ENCODE measurements at places on chromosomes 12 and 14.

- DNase-seq = no peak
Measured at GRCh38 chr12:51013441-51013840, 12.7 kb downstream of the SLC11A2 start.

DNA sequence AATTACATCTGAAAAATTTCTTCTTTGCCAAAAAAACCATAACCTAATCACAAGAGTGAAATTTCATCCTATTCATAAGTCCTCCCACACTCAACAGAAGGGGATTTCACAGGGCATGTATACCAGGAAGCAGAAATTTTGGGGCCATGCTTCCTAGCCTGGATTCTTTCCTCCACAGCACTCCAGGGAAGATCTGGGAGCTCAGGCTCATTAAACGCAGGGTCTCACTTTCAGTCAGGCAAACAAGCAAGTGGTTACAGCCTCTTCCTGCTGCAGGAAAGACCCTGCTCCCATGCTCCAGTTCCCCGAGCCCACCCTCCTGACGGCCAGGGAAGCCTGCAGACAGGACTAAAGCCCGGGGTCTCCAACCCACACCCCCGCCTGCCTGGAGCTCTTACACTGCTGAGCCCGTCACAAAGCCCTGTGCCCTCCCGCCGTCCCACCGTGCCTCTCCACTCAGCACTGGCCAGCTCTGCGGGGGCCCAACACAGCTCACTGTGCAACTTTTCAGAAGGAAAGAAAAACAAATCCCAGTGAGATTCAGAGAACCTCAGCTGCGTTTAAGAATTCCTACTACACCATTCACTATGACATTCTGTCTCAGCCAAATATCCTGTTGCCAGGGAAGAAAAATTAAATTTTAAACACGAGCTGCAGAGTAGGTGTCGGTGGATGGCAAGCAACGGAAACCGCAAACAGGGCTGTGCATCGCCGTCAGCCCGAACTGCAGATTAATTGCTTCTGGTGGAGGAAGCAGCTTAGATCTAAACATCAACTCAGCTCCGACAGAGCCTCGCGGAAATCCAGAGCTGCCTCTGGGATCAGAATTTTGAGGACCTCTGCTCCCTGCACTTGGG, 106.7 kb upstream of the SFSWAP start:
- DNase-seq = no peak

GRCh38 chr12:58841058-58841798, 79.1 kb downstream of the LRIG3 start:
- DNase-seq = no peak

- no peak for DNase-seq
Measured at GRCh38 chr14:29168149-29168548, 401.6 kb downstream of the FOXG1 start.

- DNase-seq = no peak
Measured at GRCh38 chr12:123354600-123354999, 10.0 kb downstream of the SBNO1 start.

DNA sequence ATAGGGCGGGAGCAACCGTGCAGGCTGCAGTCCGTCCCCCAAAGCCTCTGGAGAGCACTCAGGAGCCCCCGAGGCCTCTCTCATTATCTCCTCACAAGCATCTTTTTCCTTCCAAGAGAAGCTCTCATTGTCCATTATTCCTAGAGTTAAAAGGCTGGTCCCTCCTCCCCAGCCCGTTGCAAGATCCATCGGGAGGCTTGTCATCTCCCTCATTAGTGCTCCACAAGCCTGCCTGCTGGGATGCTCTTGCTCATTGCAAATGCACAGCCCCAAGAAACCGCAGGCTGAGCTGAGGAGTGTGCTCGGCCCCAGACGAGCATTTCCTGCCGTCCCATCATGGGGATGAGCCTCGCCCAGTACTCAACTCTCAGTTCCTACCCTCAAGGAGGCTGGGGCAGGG, 23.3 kb downstream of the NUAK1 start:
- no peak for DNase-seq

DNA sequence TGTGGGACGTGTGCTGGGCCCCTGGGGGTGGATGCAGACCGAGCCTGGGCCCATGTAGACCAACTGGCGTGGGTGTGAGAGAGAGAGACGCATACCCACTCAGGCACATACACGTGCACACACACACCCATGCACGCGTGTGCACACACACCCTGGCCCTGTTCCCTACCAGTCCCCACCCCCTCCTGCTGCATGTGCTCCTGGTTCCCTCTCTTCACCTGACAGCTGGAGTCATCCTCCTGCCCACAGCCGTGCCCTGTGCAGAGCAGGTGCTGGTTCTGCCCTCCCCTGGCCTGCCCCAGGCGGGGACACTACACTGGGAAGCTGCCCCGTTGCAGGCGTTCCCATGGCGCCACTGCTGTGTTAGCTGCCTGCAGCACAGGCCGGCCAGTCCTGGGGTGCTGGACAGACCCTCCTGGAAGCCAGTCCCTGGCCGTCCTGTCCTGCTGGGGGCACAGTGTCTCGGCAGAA, 18.5 kb downstream of the PACS2 start:
- no peak for DNase-seq

- no peak for DNase-seq
Measured at GRCh38 chr12:6639151-6639801, 3.5 kb upstream of the LPAR5 start.

DNA sequence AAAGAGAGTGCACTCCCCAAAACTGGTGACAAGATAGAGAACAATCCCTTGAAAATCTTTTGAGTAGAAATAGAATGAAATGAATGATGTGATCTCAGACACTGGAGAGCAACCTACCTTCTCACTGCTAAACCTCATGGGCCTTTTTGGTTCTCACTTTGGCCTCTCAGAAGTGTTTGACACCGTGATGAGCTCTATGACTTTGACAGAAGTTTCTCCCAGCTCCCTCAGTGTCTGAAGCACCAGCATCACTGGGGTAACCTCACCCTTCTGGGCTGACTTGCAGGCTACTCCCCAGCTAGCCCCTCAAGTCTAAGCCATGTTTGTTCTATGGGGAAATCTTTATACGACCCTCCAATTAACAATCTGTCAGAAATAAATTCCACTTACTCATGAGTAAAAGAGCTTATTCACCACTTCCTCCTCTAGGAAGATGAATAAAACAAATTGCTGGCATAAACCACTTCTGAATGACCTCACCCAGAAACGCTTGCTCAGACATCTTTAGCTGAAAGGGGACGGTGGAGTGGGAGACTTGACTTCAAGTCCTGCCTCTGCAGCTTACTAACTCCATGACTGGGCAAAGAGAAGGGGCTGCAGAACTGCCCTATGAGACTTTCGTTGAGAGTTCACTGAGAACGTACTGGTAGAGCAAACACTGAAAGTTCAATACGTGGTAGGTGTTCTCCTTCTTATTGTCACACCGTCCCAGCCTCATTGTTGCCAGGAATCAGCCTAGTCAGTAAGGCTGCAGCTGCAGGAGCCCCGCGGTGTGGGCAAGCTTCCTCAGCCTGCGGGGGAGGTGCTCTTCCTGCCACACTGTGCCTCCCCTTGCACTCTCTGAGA, 46.5 kb downstream of the ST8SIA1 start:
- no peak for DNase-seq

- no peak for DNase-seq
Measured at GRCh38 chr14:23090254-23090636, 4.7 kb downstream of the ACIN1 start.
